ENCODE measurements at places on chromosomes 3 and 15.

- DNase-seq = no peak
Measured at GRCh38 chr3:71414189-71414927, 169.2 kb downstream of the FOXP1 start.

DNA sequence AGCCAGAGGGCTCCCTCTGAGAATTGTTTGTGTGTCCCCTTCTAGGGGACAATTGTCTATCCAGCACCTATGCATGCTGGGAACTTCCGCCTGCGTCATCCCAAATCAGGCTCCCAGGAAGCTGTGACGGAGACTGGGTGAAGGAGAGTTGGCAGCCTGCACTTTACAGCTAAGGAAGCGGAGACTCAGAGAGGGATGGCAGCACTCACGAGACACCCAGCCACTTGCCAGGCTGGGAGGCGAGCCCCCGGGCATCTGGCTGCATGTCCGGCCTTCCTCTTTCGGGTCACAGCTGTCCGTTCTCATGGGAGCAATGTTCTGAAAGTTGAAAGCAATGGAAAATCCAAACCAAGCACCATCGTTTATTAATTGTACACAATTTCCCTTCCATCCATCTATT, 45.5 kb upstream of the SLC6A11 start:
- DNase-seq = no peak

GRCh38 chr3:70127192-70127591, 127.7 kb downstream of the SAMMSON start:
- no peak for DNase-seq

- DNase-seq = no peak
Measured at GRCh38 chr3:76038949-76039348, 253.6 kb upstream of the ZNF717 start.

DNA sequence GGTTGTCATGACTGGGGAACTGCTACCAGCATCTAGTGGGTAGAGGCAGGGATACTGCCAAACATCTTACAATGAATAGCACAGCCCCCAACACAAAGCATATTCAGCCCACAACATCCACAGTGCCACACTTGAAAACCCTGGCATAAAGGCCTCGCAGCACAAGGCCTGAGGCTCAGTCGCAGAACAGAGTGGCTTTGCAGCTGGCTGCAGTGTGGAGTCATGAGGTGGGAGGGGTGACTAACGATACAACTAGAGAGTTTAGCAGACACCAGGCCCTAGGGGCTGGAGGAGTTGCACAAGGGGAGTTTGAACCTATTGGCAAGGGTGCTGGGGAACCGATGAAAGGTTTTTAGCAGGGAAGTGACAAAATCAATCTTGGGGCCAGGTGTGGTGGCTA, 32.1 kb downstream of the GRK7 start:
- DNase-seq = no peak

Data from HL-60 (cell line).